ENCODE measurements at places on chromosomes 5 and 9.

DNA sequence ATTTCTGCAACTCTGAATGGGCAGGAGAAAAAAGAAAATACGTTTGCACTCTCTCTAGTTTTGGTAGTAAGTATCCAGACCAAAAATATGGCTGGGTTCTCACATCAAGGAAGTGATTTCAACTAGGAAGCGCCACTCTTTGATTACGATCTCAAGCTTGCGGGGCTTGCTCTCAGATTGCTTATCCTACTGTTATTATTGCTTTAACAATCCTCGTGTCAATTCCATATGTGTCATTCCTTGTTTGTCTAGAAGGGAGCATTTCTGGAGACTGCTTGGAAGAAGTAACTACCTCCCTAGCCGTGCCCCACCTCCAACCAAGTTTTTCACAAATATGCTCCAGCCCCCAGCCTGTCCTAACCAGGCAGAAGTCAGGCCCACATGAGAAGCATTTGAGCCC lies 3.5 kb downstream of the PRUNE2 start:
- no peak for DNase-seq

GRCh38 chr9:132114102-132114707 lies 34.5 kb upstream of the MED27 start:
- no peak for DNase-seq

- no peak for DNase-seq
Measured at GRCh38 chr5:179284751-179285631, 60.3 kb downstream of the ADAMTS2 start.

GRCh38 chr5:175878021-175878420 lies 6.6 kb downstream of the CPLX2 start:
- DNase-seq, result no peak

- DNase-seq, result no peak
Measured at GRCh38 chr9:18250053-18250452, 223.9 kb upstream of the ADAMTSL1 start.

DNA sequence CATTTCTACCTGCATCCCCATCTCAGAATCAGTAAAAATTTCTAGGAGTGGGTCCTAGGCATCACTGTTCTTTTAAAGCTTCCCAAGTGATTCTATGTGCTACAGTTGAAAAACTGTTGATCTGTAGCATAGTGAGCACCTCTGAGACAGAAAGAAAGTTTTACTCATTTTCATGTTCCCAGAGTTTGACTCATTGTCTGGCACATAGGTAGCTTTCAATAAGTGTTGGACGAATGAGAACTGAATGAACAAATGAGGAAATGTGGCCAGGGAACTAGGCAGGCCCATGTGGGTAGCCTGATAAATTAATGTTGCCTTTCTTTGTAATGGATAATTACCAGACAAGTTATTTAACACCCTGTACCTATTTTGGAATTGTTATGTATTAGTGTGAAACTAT lies 33.8 kb downstream of the RNF180 start:
- DNase-seq, result no peak

DNA sequence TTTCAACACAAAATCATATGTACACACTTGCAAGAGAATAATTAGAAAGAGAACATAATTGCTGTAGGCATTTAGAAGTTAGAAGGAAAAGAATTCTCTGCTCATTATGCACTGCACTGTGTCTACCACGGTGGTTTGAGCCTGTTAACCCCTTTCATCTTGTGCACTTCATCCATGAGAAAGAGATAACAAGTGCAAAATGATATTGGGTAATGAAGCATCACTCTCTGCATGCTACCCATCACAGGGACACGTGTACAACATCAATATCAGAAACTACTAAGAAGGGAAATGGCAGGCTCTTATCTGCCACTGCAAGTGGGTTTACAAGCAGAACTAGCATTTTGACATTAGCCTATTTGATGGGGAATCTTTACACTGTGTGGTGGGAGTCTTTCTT lies 202.6 kb downstream of the CDH12 start:
- DNase-seq, result no peak

DNA sequence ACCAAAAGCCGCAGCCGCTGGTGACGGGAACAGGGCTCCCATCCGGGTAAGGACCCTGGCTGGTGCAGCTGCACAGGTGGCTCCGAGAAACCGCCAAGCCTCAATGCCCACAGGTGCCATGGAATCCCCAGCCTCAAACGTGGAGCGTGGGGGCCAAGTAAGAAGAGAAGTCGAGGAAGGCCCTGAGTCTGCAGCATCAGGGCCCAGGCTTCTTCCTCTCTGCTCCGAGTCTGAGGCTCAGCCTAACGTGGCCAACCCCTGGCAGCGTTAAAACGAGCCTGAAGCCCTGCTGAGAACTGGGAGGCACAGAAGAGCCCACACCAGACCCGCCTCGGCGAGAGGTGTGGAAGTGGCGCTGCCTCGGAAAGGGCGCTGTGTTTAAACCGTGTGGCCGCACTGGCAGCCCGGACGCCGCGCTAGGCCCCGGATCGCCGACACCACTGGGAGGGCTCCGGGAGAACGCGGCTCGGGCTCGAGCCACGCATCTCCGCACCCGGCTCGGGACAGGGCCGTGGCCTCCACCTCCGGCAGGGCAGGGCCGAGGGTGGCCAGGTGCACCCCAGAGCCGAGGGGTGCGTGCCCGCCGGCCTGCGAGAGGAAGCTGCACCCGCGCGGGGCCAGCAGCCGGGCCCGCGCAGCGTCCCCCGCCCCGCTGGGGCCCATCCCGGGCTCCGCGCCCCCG lies 730 bp downstream of the ZMYND19 start:
- DNase-seq, result no peak

- no peak for DNase-seq
Measured at GRCh38 chr9:13971415-13971814, 342.5 kb downstream of the NFIB start.

DNA sequence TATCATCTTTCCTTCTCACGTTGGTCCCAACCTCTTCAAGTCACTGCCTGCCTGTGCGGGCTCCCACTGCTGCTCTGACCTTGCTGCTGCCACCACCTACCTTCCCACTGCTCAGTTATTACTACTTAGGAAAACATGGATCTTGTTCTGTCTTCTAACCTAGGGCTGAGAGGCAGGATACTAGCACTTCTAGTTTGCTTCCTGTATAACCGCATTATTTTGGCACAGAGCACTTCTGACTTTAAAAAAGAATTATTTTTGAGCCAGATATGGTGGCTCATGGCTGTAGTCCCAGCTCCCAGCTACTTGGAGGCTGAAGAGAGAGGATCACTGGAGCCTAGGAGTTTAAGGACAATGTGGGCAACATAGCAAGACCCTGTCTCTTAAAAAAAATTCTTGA lies 135.4 kb upstream of the GNA14 start:
- no peak for DNase-seq

DNA sequence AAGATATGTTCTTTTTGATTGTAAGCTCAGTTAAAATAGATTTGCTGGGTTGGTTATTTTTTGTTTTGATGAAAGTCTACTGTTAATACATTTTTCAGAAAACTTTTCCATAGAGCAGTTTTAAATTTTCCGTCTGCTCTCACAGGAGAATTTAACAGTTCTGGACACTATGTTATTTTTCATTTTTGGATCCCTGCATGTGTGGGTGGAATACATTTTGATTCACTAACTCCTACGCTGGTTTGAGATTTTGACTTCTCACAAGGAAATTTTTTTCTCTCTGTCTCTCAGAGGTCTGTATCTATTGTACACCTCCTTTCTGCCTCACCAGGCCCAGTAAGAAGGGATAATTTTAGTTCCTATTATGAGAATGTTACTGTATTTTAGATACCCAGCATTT lies 502.4 kb downstream of the CDH10 start:
- DNase-seq, result no peak

- no peak for DNase-seq
Measured at GRCh38 chr9:35518981-35519679, 29.2 kb downstream of the RUSC2 start.

- no peak for DNase-seq
Measured at GRCh38 chr9:78295731-78296130, 1.2 kb upstream of the PSAT1 start.

GRCh38 chr5:73630765-73631164 lies 4.8 kb downstream of the ARHGEF28 start:
- DNase-seq, result no peak

DNA sequence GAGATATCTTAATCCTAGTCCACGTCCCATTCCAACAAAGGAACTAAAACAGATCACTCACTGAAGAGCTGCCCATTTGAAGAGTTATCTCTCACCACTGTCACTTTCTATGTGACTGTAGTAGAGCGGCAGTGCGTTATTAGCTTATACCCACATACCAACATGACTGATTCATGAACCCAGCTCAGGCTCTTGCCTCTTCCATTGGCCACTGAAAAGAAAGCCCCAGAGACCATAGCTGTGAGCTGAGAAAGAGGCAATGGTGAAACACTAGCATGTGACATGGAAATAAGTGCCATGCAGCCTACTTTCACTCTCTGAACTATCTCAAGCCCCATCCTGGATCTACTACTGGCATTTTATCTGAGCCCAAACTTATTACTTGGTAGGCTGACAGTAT lies 151.7 kb upstream of the MOCS2 start:
- DNase-seq, result no peak
